Activated CD4-positive, alpha-beta T cell treated with anti-CD3 and anti-CD28 coated beads, Interleukin-2, amount 50 U/mL, for 48 hours (primary cell): ENCODE measurements at places on chromosomes 4 and X.

- DNase-seq, result no peak
Observed at GRCh38 chrX:11543249-11543648, 122.5 kb downstream of the ARHGAP6 start.

GRCh38 chr4:110486256-110486655, 10.3 kb downstream of the ENPEP start:
- no peak for DNase-seq

DNA sequence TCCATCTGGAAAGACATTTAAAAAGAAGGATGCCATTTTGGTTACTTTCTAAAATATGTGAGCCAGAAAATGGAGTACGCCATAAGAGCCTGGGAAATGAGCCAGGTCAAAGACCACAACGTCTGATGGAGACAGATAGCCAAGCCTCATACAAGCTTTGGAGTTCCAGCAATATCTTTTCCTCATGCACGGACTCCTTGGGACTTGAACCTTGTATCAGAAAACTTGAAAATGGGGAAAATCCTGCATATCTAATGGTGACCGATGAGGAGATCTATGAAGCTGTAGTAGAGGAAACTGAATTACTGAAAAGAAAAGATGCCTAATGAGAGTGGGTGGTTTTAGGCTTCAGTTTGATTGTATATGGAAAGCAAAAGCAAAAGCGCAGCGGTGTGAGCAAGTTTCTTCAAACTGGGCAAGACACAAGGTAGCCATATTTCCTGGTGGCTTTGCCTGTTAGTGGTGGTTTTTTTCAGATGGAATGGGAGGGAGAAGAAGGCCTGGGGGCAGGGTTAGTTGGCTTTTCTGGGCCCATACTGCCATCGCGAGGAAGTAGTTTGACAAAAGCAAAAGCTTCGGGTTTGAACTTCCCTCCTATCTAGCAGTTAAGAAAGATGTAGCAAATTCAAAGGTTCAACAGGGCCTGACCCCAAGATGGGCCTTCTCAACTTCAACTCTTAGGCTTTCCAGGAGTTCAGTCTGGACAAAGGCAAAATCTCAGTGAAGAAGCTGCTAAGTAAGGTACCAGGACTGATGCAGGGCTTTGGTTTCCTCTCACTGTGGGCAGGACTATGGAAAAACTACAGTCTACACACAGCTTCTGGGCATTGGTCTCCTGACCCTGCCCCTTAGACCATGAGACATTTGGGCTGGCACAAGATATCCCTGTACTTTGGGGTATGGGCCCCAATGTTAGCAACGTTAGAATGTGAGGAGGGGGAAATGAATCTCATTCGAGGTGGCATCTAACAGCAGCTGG, 210.0 kb upstream of the STK26 start:
- peak; percentile 59 for DNase-seq

- no peak for DNase-seq
Observed at GRCh38 chr4:127732623-127733328, 2.6 kb downstream of the SLC25A31 start.

DNA sequence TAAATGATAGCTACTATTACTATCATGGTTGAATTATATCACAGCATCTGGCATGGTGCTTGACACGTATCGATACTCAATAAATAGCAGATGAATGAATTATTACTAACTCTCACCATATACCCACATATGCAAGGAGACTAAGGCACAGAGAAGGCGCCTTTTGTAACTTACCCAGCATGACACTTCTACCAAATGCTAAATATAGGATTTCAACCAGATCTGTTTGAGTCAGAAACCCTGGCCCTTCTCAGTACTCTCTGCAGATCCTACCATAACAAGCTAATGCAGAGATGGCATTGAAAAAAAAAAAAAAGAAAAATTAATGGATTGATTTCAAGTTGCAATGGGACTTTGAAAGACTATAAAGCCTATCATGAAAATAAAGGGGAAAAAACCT, 219.5 kb downstream of the DHX15 start:
- no peak for DNase-seq

DNA sequence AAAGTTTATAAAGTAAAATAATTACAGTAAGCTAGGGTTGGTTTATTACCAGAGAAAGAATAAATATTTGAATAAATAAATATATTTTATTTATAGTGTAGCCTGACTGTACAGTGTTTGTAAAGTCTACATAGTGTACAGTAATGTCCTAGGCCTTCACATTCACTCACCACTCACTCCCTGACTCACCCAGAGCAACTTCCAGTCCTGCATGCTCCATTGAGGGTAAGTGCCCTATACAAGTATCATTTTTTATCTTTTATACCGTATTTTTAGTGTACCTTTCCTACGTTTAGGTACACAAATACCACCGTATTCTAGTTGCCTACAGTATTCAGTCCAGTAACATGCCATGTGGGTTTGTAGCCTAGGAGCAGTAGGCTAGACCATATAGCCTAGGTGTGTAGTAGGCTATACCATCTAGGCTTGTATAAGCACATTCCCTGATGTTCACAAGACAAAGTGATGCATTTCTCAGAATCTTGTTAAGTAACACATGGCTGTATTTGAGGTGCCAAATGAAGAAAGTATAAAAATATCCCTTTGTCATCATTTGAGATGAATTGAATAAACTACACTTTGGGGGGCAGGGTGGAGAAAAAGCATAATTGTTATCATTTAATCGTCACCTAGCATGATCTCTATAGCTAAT, 14.7 kb upstream of the KLHL8 start:
- DNase-seq, result no peak

- DNase-seq, result no peak
Observed at GRCh38 chr4:168995537-168996295, 14.3 kb downstream of the CBR4 start.

- DNase-seq, result no peak
Observed at GRCh38 chr4:88217169-88217568, 58.7 kb upstream of the ABCG2 start.

- peak; percentile 52 for DNase-seq
Observed at GRCh38 chr4:8580321-8581093, at the start of gene GPR78. GPR78 (plus strand) TSS chr4:8580392; CDS start chr4:8580983, 591 bp downstream.

DNA sequence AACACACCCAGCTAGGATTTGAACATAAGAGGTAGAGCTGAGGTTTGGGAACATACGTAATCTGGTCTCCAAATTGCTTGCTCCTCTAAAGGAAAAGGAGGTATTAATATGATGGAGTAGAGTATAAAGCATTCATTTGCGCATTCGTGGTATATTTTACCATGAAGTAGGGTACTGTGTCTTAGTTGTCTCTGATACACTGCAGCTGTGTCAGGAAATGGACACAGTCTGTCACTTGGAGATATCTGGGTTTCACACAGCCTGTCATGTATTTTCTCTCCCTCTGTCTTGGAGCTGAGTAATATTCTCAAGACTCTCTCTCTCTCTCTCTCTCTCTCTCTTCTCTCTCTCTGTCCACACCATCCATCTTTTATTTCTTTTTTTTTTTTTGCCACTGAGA, 274.8 kb upstream of the UGT8 start:
- DNase-seq, result no peak

DNA sequence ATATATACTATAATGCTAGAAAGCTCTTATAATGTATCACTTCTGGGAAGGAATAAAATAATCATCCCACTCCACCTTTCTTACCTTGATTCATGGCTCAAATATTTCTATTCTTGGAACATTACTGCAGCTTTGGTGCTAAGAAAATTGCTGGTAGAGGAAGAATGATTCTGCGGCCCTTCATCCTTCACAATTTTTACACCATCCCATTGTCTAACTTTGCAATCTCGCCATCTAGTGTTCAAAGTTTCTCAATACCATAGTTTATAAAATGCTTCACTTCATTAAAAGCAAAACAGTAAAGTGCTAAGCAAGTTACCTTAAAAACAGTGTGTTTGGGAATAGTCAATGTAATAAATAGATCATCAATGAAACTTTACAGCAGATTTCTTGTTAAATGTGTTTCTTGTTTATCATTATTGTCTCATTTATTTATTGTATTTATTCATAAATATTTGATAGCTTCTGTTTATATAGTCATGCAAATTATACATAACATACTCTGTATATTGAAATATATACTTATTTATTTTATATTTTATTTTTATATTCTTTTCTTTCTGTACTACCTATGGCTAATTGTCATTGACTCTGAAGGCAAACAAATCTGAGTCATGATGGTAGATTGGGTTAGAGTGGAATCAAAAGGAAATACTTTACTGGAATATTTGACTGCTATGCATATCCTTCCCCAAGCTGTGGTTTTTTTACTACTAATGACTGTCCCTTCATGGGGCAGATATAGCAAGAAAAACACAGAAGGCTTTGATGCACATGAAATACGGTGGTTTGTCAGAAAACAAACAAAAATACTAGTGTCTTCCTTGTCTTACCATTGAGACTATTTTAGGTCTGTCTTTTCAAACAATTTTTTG, 390.7 kb downstream of the MAPK10 start:
- DNase-seq, result no peak

GRCh38 chr4:25433966-25434827, 57.1 kb downstream of the ANAPC4 start:
- DNase-seq, result no peak

GRCh38 chr4:107388736-107389274, 331.2 kb downstream of the PAPSS1 start:
- DNase-seq, result no peak

DNA sequence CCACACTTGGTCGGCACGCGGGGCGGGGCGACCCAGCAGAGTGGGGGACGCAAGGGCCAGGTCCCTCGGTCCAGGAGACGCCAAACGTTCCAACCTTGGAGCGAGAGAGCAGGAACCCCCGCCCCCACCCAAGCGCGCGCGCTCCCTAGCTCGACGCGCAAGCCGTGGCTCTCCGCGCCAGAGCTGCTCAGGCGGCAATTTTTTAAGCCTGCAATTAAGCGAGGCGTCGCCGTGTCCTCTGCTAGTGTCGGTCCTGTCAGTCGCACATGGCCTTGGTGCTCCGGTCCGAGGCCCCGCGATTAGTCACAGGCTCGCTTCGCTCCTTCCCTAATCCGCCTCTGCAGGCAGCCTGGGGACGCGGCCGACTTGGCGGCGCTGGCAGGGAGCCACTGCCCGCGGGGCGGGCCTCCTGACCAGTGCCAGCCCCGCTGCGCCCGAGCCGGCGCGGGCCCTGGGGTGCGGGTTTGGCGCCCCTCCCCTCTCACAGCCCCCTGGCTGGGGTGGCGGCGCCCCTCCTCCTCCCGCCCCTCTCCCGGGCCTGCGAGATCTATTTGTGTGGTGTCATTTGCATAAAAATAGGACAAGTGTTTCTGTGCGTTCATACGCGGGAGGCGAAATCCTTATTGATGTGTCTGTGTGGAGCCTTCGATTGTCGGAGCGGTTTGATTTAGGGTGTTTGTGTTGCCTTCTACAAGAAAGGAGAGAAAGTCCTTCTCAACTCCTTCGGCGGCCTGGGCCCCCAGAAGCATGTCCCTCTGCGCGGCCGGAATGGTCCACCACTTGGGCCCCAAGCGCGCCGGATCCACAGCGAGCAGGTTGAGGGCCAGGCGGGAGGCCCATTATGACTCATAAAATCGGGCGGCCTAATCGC, 9.8 kb upstream of the BCOR start:
- peak; percentile 40 for DNase-seq

GRCh38 chrX:153353416-153353815, 19.5 kb downstream of the ZNF275 start:
- no peak for DNase-seq

GRCh38 chr4:15320121-15320678, 107.6 kb upstream of the C1QTNF7 start:
- DNase-seq, result no peak

DNA sequence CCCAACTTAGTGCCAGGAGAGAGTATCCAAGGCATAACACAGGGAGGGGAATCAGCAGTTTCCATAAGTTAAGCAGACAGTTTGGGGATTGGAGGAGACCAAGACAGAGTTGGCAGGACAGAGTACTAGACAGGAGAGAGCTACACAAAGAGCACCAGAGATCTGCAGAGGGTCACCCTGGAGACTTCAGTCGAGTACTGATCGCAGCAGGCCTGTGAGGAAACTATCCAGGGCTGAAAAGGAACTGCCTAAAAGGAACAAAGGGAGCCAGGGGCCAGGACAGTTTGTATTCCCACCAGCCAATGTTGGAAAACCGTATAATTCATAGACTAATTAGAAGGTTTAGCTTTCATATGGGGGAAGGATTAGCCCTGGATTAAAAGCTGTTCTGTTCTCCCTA, 80.6 kb upstream of the ENPP6 start:
- no peak for DNase-seq

- no peak for DNase-seq
Observed at GRCh38 chr4:93184053-93184452, 644.5 kb upstream of the ATOH1 start.

GRCh38 chr4:81960961-81961360, 412.8 kb downstream of the HNRNPD start:
- DNase-seq, result no peak

- DNase-seq, result no peak
Observed at GRCh38 chrX:96564595-96564994, 120.0 kb upstream of the DIAPH2 start.

GRCh38 chrX:136214551-136214950, 36.6 kb downstream of the MAP7D3 start:
- no peak for DNase-seq

GRCh38 chrX:152926279-152926678, 28.4 kb downstream of the ZNF185 start:
- DNase-seq, result peak; percentile 63
